ENCODE measurements at places on chromosomes 5 and 9.

DNA sequence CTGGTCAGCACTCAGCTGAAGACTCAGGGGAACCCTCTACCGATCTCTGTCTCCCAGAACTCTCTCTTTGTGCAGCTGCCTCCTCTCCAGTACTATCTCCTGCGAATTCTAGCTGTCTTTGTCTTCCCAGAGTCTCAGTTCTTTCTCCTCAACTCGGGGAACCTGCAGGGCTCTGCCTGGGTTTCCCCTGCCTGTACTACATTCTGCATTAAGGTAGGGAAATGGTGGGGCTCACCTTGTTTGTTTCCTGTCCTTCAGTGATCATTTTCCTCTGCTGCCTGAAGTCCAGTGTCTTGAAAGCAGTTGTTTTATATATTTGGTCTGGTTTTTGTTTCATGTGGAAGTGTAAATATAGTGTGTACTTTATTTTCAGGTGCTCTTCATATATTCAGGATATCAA lies 43.1 kb upstream of the IGFBPL1 start:
- no peak for DNase-seq

GRCh38 chr9:81244631-81245030 lies 444.7 kb downstream of the TLE1 start:
- no peak for DNase-seq

GRCh38 chr9:114006155-114006550 lies 71.9 kb downstream of the AMBP start:
- no peak for DNase-seq

- no peak for DNase-seq
Measured at GRCh38 chr9:71602652-71603051, 165.7 kb downstream of the CEMIP2 start.
